ENCODE measurements at places on chromosomes 6 and 20.

DNA sequence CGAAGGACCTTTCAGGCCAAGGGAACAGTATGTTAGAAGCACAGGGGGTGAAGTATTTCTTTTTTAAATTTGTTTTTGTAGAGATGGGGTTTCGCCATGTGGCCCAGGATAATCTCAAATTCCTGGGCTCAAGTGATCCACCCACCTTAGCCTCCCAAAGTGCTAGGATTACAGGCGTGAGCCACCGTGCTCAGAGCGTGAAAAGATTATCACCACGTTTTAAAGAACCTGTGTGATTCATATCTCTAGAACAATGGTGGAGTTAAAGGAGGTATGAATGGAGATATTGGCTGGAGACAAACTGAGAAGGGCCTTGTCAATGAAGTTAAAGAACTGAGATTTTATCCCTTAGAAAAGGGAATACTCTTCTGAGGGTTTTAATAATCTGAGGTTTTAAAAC is 9.7 kb downstream of the ASF1A start:
- H3K27me3 ChIP-seq: no peaks in the 10 kb centered on the region
- no peak for DNase-seq
- peaks cover 19% of the 10 kb centered on the region for H3K4me1 ChIP-seq
- H3K36me3 ChIP-seq: peaks cover 80% of the 10 kb centered on the region

DNA sequence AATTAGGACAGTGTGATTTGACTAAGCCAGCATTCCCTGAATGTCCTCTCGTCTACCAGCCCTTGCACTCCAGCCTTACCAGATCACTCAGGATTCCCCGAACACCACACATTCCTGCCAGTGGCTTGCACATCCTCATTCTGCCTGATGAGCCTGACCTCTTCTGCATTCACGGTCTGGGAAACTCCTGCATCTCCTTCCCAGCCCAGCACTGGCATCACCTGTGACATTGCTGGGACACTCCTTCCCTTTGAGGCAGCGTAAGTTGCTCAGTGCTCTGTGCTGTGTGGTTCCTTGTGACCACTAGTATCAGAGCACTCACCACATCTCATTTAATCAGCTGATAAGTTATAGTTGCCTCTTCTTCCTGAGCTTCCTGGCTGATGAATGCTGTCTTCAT is 17.3 kb downstream of the NCOA7 start:
- H3K4me3 ChIP-seq: no peak overlapping the region
- H3K36me3 ChIP-seq: peaks cover 4% of the 10 kb centered on the region
- DNase-seq: no peak
- H3K27me3 ChIP-seq: no peaks in the 10 kb centered on the region

DNA sequence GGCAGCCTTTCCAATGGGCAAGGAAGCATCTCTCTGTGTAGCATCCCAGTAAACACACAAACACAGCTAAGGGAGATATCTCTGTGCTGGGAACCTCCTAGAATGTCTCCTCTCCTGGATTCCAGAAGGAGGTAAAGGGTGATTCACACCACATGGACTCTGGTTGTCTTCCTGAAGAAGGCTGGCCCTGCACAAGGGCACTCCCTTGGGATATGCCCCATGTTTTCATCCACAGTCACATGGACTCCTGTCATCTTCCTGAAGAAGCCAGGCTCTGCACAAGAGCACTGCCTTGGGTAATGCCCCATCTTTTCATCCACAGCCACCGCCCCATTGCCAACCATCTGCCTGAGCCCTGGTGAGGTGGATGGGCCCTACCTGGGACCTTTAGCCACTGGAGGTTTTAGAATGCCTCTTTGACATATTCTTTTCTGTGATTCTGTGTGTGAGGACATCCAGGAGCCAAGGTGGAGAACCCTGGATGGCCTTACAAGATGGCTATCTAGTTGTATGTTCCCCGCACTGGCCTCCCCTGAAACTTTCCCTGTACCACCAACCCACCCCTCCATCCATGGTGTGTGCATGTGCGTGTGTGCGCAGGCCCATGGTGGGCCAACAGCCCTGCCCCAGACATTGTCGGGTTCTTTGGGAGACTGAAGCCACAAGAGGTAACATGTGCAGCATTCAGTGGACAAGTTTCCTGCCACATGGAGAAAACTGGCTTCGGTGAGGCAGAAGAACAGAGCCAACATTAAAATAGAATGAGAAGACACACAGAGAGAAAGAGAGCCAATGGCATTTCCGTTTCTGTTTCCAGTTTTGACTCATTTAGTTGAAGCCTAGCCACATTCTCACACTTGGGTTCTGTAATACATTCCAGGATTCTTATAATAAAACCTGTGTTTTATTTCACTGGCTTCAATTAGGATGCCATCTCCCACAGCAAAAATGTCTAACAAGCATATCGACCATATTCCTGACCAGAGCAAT is 110.2 kb upstream of the CST7 start:
- no peak overlapping the region for H3K27ac ChIP-seq
- no peaks in the 10 kb centered on the region for H3K27me3 ChIP-seq
- peaks cover 4% of the 10 kb centered on the region for H3K4me1 ChIP-seq

- H3K36me3 ChIP-seq: no peaks in the 10 kb centered on the region
- H3K27me3 ChIP-seq: no peaks in the 10 kb centered on the region
- DNase-seq: no peak
- H3K4me3 ChIP-seq: no peak overlapping the region
Observed at GRCh38 chr6:45845567-45845966, 170.1 kb downstream of the CLIC5 start.

DNA sequence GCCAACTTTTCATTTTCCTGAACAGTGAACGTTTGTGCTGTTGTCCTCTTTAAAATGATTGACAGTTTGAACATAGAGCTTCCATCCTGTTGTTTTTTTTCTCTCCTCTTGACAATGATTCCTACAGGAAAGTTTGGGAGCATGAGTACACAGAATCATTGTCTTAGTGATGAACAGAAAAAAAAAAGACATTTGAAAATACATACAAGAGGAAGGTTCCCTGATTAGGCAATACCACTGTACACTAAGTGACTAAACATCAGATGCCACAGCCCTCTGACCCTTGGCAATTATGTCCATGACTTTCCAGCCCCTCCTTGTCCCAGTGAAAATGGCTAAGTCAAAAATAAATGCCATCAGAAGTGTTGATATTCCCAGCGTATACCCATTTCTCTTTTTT is 71.5 kb downstream of the RTN4IP1 start:
- no peaks in the 10 kb centered on the region for H3K27me3 ChIP-seq
- H3K36me3 ChIP-seq: peaks cover 59% of the 10 kb centered on the region
- no peak for DNase-seq
- no peak overlapping the region for H3K27ac ChIP-seq

DNA sequence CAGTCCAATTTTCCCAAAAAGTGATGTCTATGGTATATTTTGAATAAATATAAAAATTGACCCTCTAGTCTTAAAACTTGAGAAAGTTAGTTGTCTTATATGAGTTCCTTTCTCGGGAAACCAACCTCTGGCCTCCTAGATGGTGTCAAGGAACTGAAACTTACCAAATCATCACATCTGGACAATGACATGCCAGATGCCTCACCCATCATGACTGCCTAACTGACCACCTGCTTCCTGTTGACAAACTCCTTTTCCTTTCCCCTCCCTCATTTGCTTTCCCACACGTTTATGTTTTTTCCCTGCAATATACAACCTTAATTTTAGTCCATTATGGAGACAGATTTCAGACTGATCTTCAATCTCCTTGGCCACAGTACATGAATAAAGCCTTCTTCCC is 731.0 kb downstream of the EPHA7 start:
- H3K27me3 ChIP-seq: no peaks in the 10 kb centered on the region
- H3K27ac ChIP-seq: no peak overlapping the region
- H3K4me3 ChIP-seq: no peak overlapping the region
- H3K36me3 ChIP-seq: no peaks in the 10 kb centered on the region
- DNase-seq: no peak
- H3K4me1 ChIP-seq: no peaks in the 10 kb centered on the region

- H3K4me3 ChIP-seq: no peak overlapping the region
- no peaks in the 10 kb centered on the region for H3K27me3 ChIP-seq
- H3K36me3 ChIP-seq: no peaks in the 10 kb centered on the region
- H3K27ac ChIP-seq: no peak overlapping the region
- DNase-seq: no peak
Observed at GRCh38 chr6:11089695-11090094, 3.9 kb upstream of the SMIM13 start.

DNA sequence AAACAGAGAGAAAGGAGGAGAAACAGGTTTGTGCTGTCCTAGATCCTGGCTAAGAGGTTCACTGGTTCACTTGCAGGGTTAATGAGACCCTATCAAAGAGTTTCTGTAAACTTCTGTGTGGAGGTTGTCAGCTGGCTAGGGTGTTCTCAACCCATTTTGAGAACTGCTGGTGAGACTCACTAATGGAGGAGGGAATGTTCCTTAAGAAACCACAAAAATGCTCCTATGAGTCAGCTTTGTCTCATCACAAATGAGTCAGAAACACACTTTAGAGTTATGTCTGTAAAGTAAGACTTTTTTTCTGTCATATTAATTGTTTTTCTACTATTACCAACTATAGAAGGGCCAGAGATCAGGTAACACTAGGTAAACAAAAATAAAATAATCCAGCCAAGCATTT is 884.4 kb downstream of the PHF3 start:
- H3K27ac ChIP-seq: peak overlapping the region; percentile 19
- H3K27me3 ChIP-seq: no peaks in the 10 kb centered on the region
- no peak overlapping the region for H3K4me3 ChIP-seq

DNA sequence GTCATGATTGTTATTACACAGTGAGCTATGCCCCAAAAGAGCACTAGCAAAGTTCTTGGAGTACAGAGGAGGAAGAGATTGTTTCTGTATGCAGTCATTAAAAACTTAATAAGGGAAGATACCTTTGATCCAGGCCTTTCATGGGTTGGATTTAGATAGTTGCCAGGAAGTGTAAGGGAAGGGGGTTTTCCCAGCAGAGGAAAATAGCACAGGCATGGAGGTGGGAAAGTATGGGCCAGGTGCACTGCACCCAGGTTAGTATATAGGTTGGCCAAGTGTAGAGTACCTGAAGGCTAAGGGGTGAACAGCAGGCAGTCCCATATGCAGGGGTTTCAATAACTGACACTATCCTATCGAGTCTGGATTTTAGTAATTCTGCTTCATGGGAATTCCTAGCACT is 101.4 kb downstream of the SOBP start:
- no peak for DNase-seq
- H3K27me3 ChIP-seq: no peaks in the 10 kb centered on the region
- H3K27ac ChIP-seq: no peak overlapping the region

DNA sequence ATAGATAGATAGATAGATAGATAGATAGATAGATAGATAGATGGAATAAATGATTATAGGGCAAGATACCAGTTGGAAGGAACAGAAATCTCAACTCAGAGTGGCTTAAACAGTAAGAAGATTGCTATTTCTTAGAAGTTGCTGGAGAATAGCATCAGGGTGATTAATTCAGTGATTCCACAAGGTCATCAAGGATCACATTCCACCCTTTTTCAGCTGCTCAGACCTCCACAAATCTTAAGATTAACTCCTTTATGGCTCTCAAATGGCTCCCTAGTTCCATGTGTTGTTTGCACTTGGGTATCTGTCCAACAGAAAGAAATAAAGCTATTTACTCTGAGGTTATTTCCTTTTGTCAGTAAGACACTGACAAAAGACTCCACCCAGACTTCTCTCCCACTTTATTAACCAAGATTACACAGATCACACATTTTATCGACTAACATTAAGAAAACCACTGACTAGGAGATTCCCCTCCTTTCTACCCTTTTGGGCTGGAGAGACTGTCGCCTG is 68.3 kb upstream of the KIF16B start:
- DNase-seq: no peak
- H3K4me1 ChIP-seq: no peaks in the 10 kb centered on the region
- no peaks in the 10 kb centered on the region for H3K36me3 ChIP-seq
- no peak overlapping the region for H3K27ac ChIP-seq

Measured in upper lobe of right lung (tissue), 1 donor.